Activated T-cell treated with anti-CD3 and anti-CD28 coated beads, Interleukin-2, amount 50 U/mL, for 4 hours (primary cell): ENCODE measurements at places on chromosomes 3 and 15. TPM values are rescaled to one million over a fixed set of nuclear protein-coding genes. Genes with fewer than 3 reads are reported as not detected.

Gene RNU5B-1
- total RNA-seq: not detected

Gene GPR171
- 85.8 TPM for total RNA-seq

Gene CHAC1
- 12.0 TPM for total RNA-seq

Gene TM4SF18
- not detected for total RNA-seq

Gene TMC3
- not detected for total RNA-seq

Gene SCAANT1
- not detected for total RNA-seq

Gene WWTR1
- total RNA-seq: 1.5 TPM

Gene LCMT2
- 14.6 TPM for total RNA-seq

Gene NR2E3
- total RNA-seq: not detected

Gene TMEM207
- not detected for total RNA-seq

Gene GCNT3
- total RNA-seq: 0.28 TPM

Gene UBAP1L
- 6.1 TPM for total RNA-seq

Gene SIDT1
- 6.0 TPM for total RNA-seq

Gene GRIP2
- total RNA-seq: not detected

Gene SLC22A13
- 0.29 TPM for total RNA-seq

Gene NPAP1
- total RNA-seq: not detected

Gene KNG1
- 0.13 TPM for total RNA-seq
